ENCODE measurements at places on chromosomes 5 and 9.

GRCh38 chr9:32589083-32589723 is 16.2 kb upstream of the NDUFB6 start:
- no peak for DNase-seq

DNA sequence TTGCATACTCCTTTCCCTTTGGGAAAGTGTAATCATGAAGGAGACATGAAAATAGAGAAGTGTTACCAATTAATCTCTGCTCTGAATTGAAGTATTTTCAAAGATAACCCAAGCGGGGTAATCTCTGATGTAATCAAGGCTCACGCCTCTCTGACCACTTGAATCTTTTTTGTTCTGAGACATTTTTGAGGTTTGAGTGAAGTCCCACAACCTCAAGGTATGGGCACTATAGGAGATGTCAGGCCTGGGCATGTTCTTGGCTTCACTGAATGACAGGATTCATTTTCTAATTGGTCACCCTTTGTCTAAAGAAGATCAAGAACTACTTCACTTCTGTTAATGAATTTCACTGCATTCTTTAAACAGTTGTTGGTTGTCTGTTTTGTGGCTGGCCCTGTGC is 23.7 kb downstream of the ENHO start:
- DNase-seq = no peak

DNA sequence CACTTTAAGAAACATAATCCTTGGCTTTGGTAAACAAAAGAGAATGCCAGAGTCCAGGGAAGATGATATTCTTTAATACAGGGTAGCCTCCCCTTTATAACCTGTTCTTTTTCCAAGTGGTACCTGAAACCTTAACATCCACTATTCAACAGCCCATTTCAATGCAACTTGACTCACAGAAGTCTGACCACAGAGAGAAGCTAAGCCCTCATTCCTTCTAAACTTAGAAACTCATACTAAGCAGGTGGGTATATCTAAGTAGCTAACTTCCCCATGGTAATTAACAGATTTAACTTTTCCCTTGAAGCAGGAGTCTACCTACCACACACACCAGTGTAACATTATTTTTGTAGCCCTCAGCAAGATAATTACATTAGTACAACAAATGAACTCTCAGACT is 91.9 kb downstream of the CEMIP2 start:
- DNase-seq = no peak

DNA sequence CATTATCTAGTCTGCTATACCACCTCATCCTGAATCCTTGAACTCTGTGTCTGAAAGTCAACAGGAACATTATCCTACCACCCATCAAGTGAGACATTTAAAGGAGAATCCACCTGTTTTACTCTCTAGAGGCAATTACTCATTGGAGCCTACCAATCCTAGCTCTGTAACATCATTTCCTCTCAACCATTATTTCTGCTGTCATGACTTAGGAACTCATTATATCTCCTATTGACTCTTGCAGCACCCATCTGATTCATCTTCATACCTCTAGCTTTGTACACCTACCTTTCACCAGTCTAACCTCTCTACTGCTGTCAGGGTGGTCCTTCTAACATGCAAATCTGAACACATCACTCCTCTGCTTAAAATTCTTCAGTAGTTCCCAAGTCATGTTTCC is 481.5 kb downstream of the NFIB start:
- DNase-seq = no peak

DNA sequence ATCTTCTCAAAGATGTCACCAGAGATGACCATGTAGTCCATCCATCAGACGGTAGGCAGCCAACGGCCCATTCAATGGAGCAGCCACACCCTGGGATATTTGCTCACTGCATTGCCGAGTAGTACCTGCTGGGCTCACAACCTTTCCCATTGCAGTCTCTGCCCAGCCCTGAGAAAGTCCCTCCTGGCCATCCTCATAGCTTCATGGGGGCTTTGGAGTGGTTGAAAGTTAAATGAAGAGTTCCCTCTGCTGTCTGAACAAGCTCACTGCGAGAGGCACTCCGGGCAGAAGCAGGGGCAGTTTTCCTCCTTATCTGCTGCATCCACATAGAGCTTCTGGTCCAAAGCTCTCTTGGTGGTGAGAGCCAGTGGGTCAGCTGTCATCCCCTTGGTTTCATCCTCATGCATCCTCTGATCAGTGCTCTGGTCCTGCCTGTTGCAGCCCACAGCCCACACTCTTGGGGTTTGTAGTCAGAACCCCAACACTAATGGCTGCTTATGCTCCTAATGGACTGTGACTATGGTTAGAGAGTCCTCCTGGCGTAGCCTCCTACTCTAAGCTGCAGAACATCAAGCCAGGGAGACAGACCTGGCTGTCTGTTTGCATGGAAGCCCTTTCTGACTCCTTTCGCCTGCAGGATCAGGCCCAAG is 23.3 kb downstream of the TNFSF8 start:
- DNase-seq = no peak

GRCh38 chr9:98974994-98975712 is 31.4 kb downstream of the COL15A1 start:
- DNase-seq = peak; percentile 75

DNA sequence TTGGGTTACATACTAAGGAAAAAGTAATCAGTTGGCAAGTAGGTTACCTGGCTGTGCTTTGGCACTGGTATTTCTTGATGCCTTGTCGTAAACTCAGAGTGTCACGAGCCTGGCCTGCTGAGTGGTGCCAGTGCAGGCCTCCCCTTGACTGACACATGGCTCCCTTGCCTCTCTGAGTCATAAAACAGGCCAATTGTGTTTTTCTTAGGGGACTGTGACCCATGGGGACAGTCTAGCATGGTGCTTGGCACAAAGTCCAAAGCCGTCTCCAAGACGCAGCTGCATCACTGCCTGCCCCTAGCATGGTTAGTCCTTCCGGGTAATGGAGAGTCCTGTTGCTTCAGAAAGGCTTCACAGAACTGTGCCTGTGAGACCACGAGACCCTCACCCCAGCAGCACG is 132.5 kb downstream of the MVB12B start:
- DNase-seq = no peak

GRCh38 chr9:73577848-73578247 is 426.2 kb downstream of the ANXA1 start:
- DNase-seq = no peak

DNA sequence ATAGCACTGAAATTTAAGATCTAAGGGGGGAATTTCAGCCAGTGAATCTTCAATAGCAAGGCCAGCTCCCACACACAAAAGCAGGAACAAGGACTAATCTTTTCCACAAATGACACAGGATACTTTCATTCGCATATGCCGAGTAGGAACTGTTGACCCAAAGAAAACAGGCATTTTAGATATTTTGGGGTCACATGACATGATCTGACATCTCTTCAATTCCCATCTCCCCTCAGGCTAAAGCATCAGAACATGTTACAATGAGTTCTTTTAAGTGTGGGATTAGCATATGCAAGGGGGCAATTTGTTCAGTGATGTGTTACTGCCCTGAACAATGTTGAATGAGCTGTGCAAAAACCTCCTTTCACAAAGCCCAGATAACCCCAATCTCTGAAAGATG is 68.2 kb downstream of the TLE1 start:
- DNase-seq = no peak

DNA sequence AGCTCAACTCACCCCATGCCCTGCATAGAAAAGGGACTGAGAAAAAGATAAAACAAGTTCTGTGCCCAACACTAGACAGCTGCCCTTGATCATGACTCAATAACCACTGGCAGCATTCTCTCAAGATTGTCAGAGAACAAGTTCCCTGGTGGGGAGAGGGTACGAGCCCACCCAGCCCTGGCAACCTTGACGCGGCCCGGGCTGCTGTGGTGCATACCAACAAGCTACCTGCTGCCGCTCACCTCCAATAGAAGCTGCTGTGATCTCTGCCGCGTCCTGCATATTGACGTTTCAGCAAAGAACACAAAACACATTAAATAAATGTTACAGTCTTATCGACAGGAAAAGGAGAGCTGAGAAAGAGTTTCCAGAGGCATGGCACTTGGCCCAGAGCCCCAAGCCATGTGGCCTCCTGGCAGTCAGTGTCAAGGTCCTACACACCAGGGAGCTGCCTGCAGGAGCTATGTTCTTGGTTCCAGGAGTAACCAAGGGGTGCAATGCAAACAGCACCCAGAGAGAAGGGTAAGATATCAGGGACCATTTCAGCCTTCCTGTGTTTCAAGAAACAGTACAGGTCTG is 28.3 kb downstream of the WHRN start:
- no peak for DNase-seq

DNA sequence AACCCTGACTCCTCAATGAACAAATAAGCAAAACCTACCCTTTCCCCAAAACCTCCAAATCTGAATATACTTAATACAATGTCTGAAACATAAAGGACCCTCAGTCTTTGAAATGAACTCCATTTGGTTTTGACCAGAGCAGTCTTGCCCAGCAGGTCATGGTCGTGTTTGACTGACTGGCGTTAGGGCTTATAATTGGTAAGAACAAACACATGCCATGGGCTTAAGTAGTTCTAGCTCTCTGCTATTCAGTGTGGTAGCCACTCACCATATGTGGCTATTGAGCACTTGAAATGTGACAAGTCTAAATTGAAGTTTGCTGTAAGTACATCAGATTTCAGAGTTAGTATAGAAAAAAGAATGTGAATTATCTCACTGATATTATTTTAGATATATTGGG is 42.1 kb downstream of the LRRTM2 start:
- DNase-seq = no peak

DNA sequence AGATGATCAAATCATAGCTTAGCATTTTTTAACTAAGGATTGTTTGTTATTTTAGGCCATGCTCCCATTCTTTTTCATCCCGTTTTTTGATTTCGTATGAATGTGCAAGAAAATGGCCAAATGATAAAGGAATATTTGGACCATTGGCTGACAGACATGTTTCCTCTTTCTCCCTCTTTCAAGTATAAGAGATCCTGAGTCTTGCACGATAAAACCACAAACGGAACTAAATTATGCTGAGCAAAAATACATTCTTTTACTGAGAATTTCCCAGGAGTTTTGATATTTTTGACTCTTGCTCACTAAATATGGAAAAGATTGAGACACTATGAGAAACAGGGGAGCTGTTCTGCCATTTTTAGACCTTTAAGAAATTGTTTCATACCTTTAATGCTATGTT is 90.4 kb upstream of the KLF9 start:
- DNase-seq = no peak

DNA sequence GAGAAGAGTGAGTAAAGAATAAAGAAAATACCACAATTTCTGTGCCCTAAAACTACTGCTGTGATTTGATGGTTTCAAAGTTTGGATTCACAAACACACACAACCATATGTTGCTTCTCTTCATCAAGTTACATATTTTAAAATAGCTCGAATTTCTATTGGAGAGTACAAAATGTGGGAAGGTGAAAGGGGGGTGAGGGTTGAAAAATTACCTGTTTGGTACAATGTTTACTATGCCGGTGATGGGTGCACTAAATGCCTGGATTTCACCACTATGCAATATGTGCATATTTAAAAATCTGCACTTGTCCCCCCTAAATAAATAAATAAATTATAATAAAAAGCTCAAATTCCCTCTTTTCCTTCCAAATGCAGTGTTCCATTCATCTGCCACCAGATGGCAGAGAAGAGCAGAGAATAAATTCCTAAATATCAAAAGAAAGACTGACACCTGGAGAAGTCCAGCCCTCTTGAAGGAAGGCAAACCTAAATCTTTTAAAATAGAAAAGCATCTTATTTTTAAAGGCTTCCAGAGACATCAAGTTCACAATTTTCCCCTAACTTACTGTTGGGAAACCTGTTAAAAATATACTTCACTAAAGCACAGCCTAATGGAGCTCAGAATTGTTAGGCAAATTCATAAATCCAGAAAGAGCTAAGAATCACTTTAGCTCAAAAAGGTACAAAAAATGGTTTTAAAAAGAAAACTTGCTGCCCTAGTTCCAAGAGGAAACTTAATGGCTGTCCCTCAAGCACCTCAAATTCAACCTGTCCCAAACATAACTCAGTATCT is 24.8 kb upstream of the HNRNPA0 start:
- DNase-seq = no peak

DNA sequence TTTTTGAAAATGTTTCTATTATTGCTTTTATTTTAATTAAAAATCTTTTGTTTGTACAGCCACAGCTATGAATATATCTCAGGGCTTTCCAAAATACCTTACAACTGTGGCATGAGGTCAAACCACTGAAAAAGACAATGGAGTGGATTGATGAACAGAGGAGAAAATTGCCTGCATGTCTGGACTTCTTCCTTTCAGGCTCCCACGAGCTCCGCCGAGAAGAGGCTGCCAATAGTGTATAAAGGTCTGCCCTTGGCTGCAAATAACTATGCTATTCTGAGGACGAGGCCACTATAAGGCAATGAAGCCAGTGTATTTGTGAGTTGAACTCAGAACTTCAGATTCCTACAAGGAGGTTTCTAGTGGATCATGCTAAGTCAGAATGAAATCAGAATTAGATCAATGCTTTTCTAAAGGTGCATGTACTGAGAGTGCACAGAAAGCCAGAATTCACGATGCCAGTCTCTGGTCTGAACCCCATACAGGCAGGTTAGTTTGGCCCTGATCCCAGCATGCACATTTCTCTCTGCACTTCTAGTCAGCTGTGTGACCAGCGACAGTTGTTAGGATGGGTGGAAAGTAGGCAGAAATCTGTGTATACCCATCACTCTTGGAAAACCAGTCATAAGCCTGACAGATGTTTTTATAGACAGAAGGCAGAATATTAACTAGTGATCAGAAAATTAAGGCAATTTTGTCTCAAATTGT is 42.7 kb upstream of the PLPP1 start:
- DNase-seq = no peak

Data from activated CD4-positive, alpha-beta T cell treated with anti-CD3 and anti-CD28 coated beads for 24 hours (primary cell).